ENCODE measurements at places on chromosomes 6 and 20.

GRCh38 chr6:105317607-105318533 is 85.0 kb downstream of the PREP start:
- DNase-seq: no peak

DNA sequence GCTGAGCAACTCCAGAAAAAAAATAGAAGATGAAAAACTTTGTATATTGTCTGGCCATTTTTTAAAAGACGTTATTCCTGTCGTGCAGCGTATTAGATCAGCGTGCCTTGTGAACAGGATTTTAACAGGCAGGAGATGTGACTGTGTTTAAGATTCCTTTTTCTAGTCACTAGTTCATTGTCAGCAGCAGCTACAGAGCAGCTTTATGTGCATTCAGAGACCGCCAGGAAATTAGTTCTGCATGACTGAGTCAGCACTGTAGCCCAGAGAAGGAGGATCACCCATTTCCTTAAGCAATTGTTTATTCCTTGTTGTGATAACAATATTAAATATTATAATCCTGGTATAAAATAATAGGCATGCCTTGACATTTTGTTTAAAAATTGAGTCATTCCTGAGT is 75.4 kb upstream of the ADGRB3 start:
- DNase-seq: no peak

DNA sequence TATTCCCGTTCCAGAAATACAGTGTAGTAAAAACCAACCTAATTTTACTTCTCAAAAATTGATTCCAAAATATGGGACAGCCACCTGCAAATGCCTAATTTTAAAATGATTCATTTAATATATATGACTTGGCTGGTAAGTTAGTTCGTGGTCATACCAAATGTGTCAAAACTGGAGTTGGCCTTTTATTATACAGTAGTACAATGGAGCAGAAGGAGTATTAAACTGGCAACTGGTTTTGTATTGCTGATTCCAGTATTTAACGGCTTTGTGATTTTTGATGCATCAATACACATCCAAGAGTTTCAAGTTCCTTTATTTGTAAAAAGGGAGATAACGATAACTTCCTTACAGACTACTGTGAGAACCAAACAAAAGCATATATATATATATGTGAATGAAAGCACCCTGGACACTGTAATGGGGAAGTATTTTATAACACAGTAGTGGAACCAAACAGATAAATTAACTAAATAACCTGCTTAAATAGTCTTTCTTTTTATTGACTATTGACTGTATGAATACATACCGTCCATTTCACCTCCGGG is 24.8 kb downstream of the SAMHD1 start:
- no peak for DNase-seq

DNA sequence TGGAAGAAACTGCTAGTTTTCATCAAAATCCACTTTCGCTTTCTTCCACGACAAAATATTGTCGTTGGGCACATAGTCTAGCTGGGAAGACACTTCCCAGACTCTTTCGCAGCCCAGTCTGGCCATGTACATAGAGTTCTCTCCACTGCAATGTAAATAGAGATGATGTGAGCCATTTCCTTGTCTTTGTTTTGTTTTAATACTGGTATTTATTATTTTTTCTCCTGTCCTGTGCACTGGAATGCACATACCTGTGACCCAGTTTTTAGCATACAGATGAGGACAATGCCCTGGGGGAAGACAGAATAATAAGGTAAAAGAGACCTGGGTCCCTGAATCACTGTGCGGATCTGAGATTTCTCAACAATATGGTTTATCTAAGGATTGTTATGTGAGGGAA is 149.5 kb upstream of the BMP5 start:
- no peak for DNase-seq

DNA sequence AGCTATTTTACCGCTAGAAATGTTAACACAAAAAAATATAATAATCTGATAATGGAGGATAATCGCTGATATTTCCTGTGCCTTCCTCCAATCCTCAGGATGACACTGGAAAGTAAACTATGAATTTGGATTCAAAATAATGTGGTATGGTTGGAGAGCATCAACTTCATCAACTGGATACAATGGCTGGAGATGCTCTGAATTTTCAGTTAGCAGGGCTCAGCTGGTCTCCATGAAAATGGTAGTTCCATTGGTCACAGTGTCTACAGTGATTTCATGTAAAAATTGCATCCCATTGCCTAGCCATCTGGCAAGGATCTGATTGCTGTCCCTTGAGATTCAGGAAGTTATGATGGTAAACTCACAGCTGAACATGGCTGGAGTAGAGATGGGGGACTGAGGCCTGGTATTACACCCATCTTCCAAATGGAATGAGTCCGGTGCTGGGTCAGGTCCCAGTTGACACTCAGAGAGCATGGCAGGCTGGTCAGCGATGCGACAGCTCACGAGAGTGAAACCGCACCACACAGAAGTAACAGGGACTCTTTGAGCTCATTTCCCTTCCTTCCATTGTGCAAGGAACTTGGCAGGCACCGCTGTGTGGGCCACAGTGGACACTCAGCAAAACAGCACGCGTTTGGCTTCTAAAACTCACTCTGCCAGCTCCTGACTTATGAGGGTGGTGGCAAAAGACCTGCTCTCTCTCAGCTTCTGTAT is 142.4 kb upstream of the TNFAIP3 start:
- no peak for DNase-seq

- DNase-seq: no peak
These were observed 733 bp downstream of the ZBTB22 start for GRCh38 chr6:33316603-33317418.

- no peak for DNase-seq
These were observed 25.2 kb downstream of the MAP7 start for GRCh38 chr6:136524936-136525413.

DNA sequence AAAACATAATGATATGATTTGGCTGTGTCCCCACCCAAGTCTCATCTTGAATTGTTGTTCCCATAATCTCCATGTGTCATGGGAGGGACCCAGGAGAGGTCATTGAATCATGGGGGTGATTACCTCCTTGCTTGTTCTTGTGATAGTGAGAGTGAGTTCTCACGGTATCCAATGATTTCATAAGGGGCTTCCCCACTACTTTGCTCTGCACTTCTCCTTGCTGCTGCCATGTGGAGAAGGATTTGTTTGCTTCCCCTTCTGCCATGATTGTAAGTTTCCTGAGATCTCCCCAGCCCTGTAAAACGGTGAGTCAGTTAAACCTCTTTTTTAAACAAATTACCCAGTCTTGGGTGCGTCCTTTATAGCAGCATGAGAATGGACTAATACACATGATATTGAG is 156.8 kb upstream of the PLCB4 start:
- DNase-seq: no peak

- DNase-seq: no peak
These were observed 229.7 kb downstream of the PRL start for GRCh38 chr6:22067122-22067521.
